Stimulated activated CD4-positive, alpha-beta T cell treated with anti-CD3 and anti-CD28 coated beads, Interleukin-4, amount 100 ng/mL, for 1 hour (primary cell): ENCODE measurements at places on chromosomes 4 and X.

- DNase-seq, result peak; percentile 67
Observed at GRCh38 chr4:25862411-25863346, at the start of gene SEL1L3. Gene SEL1L3 (minus strand): TSS chr4:25862988. CDS start chr4:25862836, 152 bp downstream.

DNA sequence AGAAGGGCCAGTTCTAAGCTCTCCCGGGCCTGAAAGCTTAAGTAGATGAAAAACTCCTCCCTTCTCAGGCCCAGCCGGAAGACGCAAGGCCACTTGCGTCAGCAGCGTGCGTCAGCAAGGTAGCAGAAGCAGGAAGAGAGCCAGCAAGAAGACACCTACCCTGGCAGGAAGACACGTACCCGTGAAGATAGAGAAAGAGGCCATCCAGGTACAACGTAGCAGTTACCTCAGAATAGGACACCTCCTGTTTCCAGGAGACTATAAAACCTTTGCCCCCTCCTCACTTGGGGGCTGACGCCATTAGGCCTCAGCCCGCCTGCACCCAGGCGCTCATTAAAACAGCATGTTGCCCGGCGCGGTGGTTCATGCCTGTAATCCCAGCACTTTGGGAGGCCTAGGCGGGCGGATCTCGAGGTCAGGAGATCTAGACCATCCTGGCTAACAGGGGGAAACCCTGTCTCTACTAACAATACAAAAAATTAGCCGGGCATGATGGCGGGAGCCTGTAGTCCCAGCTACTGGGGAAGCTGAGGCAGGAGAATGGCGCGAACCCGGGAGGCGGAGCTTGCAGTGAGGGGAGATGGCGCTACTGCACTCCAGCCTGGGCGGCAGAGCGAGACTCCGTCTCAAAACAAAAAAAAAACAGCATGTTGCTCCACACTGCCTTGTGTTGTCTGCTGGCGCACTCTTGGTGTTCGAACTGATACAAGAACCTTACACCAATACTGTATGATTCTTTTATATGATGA lies 242.7 kb upstream of the NWD2 start:
- DNase-seq, result no peak

DNA sequence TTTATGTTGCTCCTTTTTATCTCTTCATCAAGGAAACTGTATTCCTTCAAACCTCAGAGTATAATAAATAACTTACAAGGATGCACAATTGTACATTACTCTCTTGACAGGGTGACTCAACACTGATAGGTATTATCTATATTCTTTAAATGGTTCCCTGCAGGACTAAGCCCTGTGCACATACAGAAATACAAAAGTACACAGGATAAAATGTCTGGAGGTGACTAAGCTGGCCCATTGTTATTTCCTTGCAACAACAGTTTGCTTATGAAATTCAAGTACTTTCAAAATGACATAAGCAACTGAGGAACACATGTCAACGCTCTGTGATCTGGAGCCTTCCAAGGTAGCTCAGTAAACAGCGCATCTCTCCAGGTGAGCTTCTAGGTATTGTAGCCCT lies 83.8 kb upstream of the RPL34 start:
- no peak for DNase-seq

DNA sequence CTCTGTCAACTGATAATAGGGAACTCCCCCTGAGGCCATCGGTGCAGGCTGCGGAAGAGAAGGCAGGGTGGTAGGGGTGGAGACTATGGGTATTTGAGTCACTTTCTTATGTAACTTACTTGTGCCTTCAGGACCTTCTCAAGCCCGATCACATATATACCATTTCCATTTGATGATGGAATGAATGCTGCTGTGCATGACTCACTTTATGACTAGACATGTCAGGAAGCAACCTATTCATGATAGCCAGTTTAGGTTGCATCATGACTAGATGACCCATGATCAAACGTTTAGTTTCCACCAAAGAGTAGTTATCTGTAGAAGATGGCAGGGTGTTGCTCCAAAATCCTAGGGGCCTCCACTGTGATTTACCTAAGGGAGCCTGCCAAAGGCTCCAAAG lies 435.5 kb downstream of the DTHD1 start:
- no peak for DNase-seq

GRCh38 chr4:94141001-94141400 lies 66.7 kb upstream of the SMARCAD1 start:
- DNase-seq, result no peak

- no peak for DNase-seq
Observed at GRCh38 chr4:179398414-179398813, 1956.2 kb upstream of the AGA start.

- DNase-seq, result no peak
Observed at GRCh38 chr4:71095545-71095944, 102.1 kb downstream of the DCK start.

GRCh38 chr4:137384476-137384875 lies 147.8 kb downstream of the PCDH18 start:
- DNase-seq, result no peak

DNA sequence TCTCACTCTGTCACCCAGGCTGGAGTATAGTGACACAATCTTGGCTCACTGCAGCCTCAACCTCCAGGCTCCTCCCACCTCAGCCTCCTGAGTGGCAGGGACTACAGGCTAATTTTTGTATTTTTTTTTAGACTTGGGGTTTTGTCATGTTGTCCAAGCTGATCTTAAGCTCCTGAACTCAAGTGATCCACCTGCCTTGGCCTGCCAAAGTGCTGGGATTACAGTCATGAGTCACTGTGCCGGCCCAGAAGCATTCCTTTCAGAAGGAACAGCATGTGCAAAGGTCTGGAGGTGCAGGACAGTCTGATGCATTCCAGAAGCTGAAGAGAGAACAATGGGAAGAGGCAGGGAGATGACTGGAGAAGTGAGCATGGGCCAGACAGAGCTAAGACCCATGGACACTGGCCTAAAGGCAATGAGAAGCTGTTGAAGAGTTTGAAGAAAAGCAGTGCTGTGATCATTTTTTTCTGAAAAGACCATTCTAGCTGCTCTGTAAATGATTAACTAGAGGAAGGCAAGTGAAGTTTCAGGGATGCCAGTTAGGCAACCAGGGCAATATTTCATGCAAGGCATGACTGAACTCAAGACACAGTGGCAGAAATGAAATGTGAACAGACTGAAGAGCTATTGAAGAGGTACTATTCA lies 43.2 kb downstream of the MANBA start:
- DNase-seq, result no peak

DNA sequence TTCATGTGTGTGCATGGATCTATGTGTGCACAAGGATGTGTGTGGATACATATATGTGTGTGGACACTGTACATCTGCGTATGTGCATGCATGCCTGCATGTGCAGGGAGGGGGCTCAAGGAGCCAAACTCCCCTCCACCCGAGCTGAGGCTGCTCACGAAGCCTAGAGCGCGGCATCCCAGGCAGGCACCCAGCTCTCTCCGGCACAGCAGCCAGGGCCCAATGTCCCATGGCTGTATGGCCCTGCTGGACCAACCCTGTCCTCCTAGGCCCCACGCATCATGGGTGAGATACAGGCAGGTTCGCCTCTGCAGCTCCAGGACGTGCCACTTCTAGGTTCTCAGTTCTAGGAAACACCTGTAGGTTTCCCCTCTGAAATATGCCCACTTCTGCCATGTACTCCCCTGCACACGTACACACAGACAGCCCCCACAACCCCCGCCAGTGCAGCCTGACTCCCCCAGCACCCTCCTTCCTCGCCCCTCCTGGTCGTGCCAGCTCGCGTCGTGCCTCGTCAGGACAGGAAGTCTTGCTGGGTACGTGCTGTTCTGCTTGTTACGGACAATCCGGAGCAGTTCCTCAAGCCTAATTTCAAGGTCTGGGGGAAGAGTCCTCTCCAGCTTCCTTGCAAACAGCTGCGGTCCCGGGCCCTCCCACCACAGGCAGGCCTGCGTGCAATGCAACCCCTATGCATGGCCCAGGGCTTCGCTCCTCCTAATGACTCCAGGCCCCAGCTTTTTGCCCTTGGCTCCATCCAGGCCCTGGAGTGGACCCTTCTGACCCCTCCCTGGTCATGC lies 3.2 kb upstream of the ADRA2C start:
- DNase-seq, result no peak

DNA sequence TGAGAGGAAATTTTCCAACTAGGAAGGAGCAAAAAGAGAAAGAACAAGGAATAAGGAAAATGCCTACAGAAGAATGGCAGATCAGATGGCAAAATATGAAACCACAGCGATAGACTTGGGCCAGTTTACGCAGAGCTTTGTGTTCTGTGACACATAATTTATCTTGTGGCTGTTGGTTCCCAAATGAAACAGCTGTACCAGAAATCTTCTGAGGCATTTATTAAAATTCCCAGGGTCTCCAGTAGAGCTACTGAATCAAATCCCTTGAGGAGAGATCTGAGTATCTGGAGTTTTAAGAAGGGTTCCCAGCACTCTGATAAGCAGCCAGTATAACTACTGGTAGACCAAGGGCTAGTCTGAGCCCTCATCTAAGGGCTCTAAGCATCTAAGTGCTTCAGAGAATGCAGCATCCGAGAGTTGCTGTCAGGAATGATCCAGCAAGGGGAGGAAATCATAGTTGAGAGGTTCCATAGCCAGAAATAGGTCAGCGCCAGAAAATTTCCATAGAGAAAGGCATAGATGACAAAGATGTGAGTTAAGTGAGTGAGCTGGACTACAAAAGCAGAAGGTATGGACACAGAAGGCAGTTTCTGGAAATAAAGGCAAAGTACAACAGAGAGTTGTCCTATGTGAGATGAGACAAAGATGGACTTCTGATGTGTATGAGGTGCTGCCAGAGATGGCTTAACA lies 46.3 kb upstream of the FAM241A start:
- DNase-seq, result no peak

DNA sequence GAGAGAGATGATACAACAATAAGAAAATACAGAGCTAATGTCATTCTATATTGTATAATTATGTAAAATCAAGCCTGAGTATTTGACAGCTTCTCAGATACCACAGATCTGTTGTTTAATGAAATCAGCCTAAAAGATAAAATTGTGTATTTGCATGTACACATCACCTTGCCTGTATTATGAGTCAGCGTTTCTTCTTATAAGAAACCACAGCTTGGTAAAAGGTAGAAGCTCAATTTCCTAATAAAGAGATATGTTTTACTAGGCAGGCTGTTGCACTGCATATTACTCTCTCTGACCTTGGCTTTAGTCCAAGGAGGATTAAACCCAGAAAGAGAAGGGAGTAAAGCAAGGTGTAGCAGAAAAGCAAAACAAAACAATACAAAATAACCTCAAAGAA lies 121.3 kb downstream of the PPARGC1A start:
- DNase-seq, result no peak

- DNase-seq, result no peak
Observed at GRCh38 chr4:177201614-177202013, 108.1 kb upstream of the NEIL3 start.

GRCh38 chr4:172750910-172751309 lies 417.7 kb upstream of the GALNT7 start:
- no peak for DNase-seq

DNA sequence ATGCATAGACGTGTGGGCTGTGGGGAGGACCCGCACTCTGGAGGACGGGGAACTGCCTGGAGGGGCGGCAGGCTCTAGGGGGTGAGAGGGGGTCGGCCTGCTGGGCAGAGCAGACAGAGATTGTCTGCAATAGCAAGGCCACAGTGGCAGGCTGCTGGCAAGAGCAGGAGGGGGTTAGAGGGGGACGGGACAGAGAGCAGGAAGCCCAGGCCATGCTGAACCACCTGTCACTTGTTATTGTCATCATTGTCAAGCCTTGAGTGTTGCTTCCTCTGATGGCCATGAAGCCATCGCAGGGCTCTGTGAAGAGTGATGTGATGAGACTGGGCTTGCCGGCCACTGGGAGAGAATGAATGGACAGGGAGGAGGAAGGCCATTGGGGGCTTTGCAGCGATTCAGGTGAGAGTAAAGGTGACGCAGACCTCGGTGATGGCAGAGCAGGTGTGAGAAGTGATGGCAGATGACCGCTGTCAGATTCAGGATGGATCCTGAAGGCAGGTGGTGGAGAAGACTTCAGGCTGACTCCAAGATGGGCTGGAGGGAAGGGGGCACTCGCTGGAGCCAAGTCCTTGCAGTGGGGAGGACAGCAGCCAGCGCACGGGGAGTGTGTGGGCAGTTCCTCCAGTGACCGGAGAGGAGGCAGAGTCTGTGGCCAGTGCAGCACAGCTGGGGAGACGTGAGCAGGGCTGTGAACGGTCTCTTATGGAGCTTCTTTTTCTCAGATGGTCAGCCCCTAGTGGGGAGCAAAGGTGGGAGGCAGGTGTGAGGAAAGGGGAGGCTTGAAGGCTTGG lies 43.6 kb downstream of the HTT-AS start:
- DNase-seq, result no peak

DNA sequence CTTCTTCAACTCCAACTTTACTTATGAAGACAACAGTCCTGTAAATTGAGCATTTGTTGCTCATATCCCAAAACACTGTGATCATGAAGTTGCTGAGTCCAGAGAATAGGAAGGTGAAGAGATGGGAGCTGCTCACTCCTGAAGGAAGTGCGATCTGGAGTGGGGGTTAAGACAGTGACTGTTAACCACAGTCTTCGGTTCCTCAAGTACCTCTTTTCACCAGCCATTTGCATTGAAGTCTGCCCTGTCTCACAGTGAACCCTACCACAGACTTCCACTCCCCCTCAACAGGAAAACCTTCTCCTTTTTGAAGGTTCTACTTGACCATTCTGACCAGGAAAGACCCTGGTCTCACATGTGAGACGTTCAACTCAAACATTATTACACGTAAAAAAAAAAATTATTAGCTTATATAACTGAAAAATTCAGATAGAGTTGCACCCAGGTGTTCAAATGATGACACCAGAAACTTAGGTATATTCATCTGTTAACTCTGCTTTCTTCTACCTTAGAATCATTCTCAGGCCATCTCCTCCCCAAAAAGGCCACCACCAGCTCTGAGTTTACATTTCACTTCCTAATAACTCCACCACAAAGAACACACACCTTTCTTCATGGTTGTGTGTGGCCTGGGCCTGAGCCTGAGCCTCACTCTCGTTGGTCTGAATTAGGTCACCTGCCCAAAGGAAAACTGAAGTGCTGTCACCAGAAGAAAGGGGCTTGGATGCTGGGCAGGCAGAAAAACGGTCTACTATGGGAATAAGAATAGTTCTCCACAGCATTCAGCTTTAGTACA lies 199.2 kb downstream of the DCTD start:
- DNase-seq, result no peak

DNA sequence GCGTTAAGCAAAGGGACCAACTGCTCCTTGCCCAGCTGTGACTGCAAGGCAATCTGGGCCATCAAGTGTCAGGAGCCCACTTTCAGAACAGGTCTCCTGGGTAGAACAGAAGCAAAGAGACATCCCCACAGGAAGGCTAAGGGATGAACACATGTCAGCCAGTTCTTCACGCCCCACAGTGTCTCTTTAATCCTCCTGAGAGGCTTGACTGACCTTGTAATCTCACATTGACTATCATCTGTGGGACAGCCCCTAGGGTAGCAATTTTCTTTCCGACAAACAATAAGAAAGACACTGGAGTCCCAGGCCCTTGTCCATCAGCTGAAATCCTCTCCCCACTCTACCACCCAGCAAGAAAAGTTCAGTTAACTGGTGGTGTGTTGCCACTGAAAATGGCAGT lies 1.0 kb downstream of the CHRDL1 start:
- DNase-seq, result no peak

DNA sequence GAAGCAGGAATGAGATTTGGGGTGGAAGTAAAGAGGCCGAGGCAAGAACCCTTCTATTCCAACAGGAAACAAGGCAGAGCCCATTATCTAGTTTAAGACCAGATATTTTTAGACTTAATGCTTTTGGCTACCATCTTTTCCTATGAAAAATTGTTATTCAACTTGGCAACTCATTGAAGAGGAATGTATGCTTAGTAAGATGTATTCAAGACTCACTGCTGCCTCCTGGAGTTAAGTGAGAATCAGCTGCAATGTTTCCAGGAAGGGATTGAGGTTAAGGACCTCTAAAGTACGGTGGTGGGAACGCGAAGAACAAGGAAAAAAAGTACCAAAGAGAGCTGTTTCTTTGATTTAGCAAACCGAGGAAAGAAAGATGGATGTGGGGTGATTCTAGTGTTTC lies 89.1 kb downstream of the RAPGEF2 start:
- no peak for DNase-seq

GRCh38 chr4:24910499-24910898 lies 2.3 kb downstream of the CCDC149 start:
- DNase-seq, result no peak
